ENCODE measurements at places on chromosomes 3 and 15. TPM values are rescaled to one million over a fixed set of nuclear protein-coding genes. Genes with fewer than 3 reads are reported as not detected.

GOLGA8T gene
- total RNA-seq: 0.60 TPM

DUOXA2 gene
- not detected for total RNA-seq

DNA sequence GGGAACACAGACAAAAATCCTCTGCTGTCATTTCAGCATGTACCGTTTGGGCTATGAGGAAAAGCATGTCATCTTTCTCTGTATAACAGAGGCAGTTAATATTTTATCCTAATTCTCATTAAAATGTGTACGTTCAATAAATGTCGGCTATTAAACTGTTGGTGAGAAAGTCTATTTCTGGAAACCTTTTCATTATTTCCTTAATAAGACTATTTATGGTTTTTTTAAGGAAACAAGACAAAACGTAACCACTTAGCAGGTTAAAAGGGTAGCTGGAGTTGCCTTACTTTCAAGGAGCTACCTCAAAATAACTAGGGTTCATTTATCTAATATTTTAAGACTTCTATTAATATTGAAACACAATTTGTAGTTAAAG lies 1.8 kb upstream of the STT3B start:
- peak overlapping the region; percentile 82 for H3K4me3 ChIP-seq
- DNase-seq: no peak
- no peaks in the 10 kb centered on the region for H3K27me3 ChIP-seq
- H3K4me1 ChIP-seq: peaks cover 25% of the 10 kb centered on the region
- H3K36me3 ChIP-seq: no peaks in the 10 kb centered on the region
- peak overlapping the region; percentile 92 for H3K27ac ChIP-seq

- H3K4me1 ChIP-seq: no peaks in the 10 kb centered on the region
- no peak overlapping the region for H3K4me3 ChIP-seq
- no peaks in the 10 kb centered on the region for H3K36me3 ChIP-seq
- no peaks in the 10 kb centered on the region for H3K27me3 ChIP-seq
Observed at GRCh38 chr3:162165346-162165745, 668.7 kb downstream of the OTOL1 start.

GRCh38 chr15:63972801-63973200 lies 73.5 kb downstream of the DAPK2 start:
- DNase-seq: no peak
- H3K4me1 ChIP-seq: peaks cover 37% of the 10 kb centered on the region
- H3K36me3 ChIP-seq: no peaks in the 10 kb centered on the region

- H3K27me3 ChIP-seq: no peaks in the 10 kb centered on the region
- DNase-seq: no peak
- no peaks in the 10 kb centered on the region for H3K36me3 ChIP-seq
- H3K4me3 ChIP-seq: no peak overlapping the region
- no peak overlapping the region for H3K27ac ChIP-seq
Observed at GRCh38 chr3:33773637-33774036, 24.8 kb upstream of the PDCD6IP start.

STRA6 gene
- not detected for total RNA-seq

GRCh38 chr3:29892976-29893554 lies 612.2 kb downstream of the RBMS3 start:
- no peaks in the 10 kb centered on the region for H3K4me1 ChIP-seq
- H3K27me3 ChIP-seq: no peaks in the 10 kb centered on the region
- no peak for DNase-seq
- no peak overlapping the region for H3K27ac ChIP-seq
- no peak overlapping the region for H3K4me3 ChIP-seq

- DNase-seq: no peak
- no peak overlapping the region for H3K4me3 ChIP-seq
- no peaks in the 10 kb centered on the region for H3K36me3 ChIP-seq
Observed at GRCh38 chr15:61227950-61228936, 859 bp downstream of the RORA start.

KNG1 gene
- total RNA-seq: not detected

DNA sequence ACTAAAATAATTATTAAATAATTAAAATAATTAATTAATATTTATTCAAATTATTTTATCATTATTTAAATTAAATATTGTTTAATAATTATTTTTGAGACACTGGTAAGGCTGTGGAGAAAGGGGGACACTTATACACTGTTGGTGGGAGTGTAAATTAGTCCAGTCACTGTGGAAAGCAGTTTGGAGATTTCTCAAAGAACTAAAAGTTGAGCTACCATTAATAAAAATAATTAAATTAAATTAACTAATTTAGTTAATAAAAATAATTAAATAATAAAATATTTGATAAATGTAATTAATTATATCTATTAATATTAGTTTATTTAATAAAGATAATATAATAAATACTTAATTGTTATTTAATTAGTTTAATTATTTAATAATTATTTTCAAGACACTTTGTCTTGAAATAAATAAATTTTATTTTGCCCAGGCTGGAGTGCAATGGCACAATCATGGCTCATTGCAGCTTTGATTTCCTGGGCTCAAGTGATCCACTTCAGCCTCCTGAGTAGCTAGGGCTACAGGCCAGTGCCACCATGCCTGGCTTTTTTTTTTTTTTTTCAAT lies 16.4 kb upstream of the TNIK start:
- DNase-seq: no peak
- H3K4me3 ChIP-seq: no peak overlapping the region
- no peaks in the 10 kb centered on the region for H3K36me3 ChIP-seq

RPL39L gene
- 2.7 TPM for total RNA-seq

C3orf49 gene
- total RNA-seq: not detected

GRCh38 chr15:39242345-39242744 lies 338.5 kb upstream of the THBS1 start:
- no peaks in the 10 kb centered on the region for H3K4me1 ChIP-seq
- no peaks in the 10 kb centered on the region for H3K36me3 ChIP-seq
- H3K27me3 ChIP-seq: no peaks in the 10 kb centered on the region
- H3K4me3 ChIP-seq: no peak overlapping the region
- DNase-seq: no peak

- no peaks in the 10 kb centered on the region for H3K27me3 ChIP-seq
- peak overlapping the region; percentile 89 for H3K27ac ChIP-seq
- DNase-seq: no peak
- H3K4me1 ChIP-seq: peaks cover 41% of the 10 kb centered on the region
Observed at GRCh38 chr3:88058306-88058580, 562 bp downstream of the CGGBP1 start.

GRCh38 chr15:71792521-71792920 lies 17.8 kb upstream of the NR2E3 start:
- no peaks in the 10 kb centered on the region for H3K4me1 ChIP-seq
- H3K27me3 ChIP-seq: no peaks in the 10 kb centered on the region
- H3K36me3 ChIP-seq: no peaks in the 10 kb centered on the region
- no peak overlapping the region for H3K4me3 ChIP-seq
- no peak for DNase-seq
- H3K27ac ChIP-seq: no peak overlapping the region

C3orf80 gene
- 0.13 TPM for total RNA-seq

DNA sequence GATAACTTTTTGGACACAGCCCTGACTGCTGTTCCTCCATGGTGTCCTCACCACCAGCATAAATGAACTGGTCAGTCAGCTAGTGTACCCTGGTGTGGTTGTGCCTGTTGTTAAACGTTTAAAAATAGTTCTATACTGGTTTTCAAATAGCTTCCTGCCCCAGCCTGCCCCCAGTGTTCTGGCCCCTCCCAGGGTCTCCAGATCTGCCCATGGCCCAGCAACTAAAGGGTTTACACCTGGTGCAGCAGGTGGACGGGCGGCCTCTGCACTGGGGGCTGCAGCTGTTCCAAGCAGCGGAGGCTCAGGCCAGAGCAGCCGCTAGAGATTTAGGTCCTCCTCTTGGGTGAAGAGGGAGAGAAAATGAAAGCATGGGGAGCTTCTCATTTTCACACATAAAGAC lies 6.1 kb upstream of the NR2E3 start:
- DNase-seq: no peak
- H3K27me3 ChIP-seq: no peaks in the 10 kb centered on the region
- no peaks in the 10 kb centered on the region for H3K4me1 ChIP-seq
- no peak overlapping the region for H3K4me3 ChIP-seq

- no peaks in the 10 kb centered on the region for H3K27me3 ChIP-seq
- H3K4me3 ChIP-seq: no peak overlapping the region
- DNase-seq: no peak
- H3K27ac ChIP-seq: no peak overlapping the region
- no peaks in the 10 kb centered on the region for H3K4me1 ChIP-seq
- H3K36me3 ChIP-seq: peaks cover 4% of the 10 kb centered on the region
Observed at GRCh38 chr3:190631295-190631694, 117.4 kb downstream of the IL1RAP start.

CYP11A1 gene
- not detected for total RNA-seq

SLC22A13 gene
- total RNA-seq: 0.79 TPM

GRCh38 chr3:183116025-183116614 lies 16.8 kb upstream of the MCCC1 start:
- no peaks in the 10 kb centered on the region for H3K27me3 ChIP-seq
- DNase-seq: no peak
- H3K4me3 ChIP-seq: peak overlapping the region; percentile 46
- no peak overlapping the region for H3K27ac ChIP-seq
- no peaks in the 10 kb centered on the region for H3K36me3 ChIP-seq
- H3K4me1 ChIP-seq: peaks cover 9% of the 10 kb centered on the region

DNA sequence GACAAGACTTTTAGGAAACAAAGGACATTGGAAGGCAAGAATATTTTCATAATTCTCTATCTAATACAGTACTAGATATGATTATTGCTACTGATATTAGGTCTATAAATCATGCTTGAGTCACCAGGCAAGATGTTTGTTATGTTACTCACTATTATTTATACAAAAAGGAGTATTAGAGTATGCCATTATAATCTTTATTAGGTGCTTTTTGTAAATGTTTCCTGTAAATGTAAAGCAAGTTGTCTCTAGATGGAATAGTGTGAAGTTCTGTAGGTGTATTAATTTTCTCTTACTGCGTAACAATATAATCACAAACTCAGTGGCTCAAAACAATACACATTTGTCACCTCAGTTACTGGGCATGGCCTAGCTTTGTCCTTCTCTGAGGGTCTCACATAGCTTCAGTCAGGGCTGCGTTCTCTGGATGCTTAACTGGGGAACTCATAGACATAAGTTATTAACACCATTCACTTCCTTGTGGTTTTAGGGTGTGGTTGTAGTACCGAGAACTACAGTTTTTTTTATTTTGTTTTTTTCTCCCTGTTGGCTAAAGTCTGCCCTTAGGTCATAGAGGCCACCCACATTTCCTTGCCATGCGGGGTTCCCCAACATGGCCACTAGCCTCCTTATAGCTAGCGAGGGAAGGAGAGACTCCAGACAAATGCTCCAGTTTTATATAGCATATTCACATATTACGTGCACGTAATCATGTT lies 20.3 kb upstream of the MAP3K13 start:
- H3K4me3 ChIP-seq: no peak overlapping the region
- no peak overlapping the region for H3K27ac ChIP-seq
- DNase-seq: no peak
- no peaks in the 10 kb centered on the region for H3K36me3 ChIP-seq
- peaks cover 4% of the 10 kb centered on the region for H3K4me1 ChIP-seq

DNA sequence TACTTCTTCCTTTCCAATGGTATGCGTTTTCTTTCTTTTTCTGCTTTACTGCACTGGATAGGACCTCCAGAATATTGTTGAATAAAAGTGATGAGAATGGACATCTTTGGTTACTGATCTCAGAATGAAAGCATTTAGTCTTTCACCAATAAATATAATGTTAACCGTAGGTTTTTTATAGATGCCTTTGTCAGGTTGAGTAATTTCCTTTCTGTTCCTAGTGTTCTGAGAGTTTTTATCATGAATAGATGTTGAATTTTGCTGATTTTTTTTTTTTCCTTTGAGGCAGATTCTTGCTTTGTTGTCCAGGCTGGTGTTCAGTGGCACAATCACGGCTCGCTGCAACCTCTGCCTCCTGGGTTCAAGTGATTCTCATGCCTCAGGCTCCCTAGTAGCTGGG lies 158.4 kb downstream of the KLHL25 start:
- H3K4me1 ChIP-seq: no peaks in the 10 kb centered on the region
- no peaks in the 10 kb centered on the region for H3K27me3 ChIP-seq

DNA sequence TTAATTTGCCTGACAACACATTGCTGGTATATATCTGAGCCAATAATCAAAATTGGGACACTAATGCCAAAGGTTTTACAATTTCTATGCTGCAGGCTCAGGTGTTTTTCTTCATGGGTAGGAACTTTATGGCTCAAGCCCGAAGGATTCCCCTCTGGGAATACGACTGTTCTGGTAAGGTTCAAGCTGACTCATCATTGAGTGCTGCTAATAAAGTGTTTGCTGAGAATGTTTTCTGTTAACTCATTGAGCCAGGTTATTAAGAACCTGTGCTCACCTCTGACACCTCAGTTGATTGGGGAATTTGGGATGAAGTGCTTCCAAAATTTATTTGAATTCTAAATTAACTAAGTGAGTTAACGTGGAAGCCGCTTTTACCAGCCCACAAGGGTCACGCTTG lies 135.8 kb upstream of the CTDSPL start:
- DNase-seq: no peak
- no peaks in the 10 kb centered on the region for H3K27me3 ChIP-seq
- no peak overlapping the region for H3K27ac ChIP-seq
- no peaks in the 10 kb centered on the region for H3K36me3 ChIP-seq
- no peak overlapping the region for H3K4me3 ChIP-seq

GRCh38 chr15:40762919-40763800 lies 708 bp upstream of the GCHFR start:
- no peaks in the 10 kb centered on the region for H3K36me3 ChIP-seq
- no peak for DNase-seq
- H3K27ac ChIP-seq: peak overlapping the region; percentile 77
- peak overlapping the region; percentile 81 for H3K4me3 ChIP-seq
- H3K27me3 ChIP-seq: no peaks in the 10 kb centered on the region

STX19 gene
- total RNA-seq: not detected

DNA sequence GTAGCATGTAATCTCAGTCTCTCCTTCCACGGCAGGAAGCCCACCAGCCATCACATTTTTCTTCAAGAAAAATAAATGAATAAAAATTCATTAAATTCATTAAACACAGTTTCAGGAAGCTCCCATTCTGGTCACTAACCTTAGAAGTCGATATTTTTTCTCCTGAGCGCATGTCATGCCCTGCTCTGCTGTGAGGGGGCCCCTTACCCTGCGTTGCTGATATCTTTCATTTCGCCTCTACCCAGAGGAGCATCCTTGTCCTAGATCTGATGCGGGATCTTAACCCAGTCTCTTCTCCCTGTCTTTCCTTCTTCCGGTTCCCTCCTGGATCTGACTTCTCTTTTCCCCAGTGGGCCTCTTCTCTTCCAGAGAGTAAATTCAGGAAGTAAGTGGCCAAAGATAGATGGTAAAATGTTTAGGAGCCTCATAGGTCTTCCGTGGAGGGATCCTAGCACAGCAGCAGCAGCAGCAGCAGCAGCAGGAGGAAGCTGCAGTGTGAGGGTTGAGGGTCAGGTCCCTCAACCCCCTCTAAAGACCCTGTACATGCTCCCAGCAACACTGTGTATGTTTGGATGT lies 1.4 kb upstream of the ILDR1 start:
- H3K36me3 ChIP-seq: no peaks in the 10 kb centered on the region
- no peak for DNase-seq
- no peaks in the 10 kb centered on the region for H3K27me3 ChIP-seq
- no peaks in the 10 kb centered on the region for H3K4me1 ChIP-seq
- H3K27ac ChIP-seq: no peak overlapping the region

- H3K27ac ChIP-seq: no peak overlapping the region
- H3K27me3 ChIP-seq: no peaks in the 10 kb centered on the region
- no peaks in the 10 kb centered on the region for H3K4me1 ChIP-seq
- peaks cover 7% of the 10 kb centered on the region for H3K36me3 ChIP-seq
- H3K4me3 ChIP-seq: no peak overlapping the region
Observed at GRCh38 chr3:108202834-108203233, 19.4 kb downstream of the IFT57 start.
